ENCODE measurements at places on chromosomes 3 and 15.

DNA sequence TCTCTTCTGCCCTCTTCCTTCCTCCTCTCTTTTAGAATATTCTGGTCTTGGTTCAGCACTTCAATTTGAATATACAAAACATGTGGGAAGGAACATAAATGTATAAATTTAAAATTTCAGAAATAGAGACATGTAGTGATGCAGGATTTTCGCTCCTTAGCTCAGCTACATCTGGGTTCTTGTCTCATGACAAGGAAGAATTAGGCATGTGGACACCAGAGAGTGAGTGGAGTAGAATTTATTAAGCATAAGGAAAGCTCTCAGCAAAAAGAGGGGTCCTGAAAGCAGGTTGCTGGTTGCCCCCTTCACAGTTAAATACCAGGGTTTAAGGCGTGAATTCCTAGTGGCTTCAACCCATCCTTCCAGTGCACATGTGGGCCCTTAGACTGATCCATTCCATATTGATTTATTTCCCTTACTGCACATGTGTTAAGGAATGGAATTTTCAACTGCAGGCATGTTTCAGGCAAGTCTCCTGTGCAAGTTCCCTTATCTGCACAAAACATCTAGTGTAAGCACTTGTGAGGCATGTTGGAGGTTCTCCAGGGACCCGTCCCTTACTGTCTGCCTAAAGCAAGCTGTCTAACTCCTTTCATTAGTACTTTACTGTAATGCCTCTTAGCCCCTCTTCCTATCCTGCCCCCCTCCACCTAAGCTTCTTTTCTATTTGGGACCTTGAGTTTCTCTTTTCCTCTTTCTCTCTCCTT is 133.2 kb upstream of the STRIT1 start:
- no peak for DNase-seq

DNA sequence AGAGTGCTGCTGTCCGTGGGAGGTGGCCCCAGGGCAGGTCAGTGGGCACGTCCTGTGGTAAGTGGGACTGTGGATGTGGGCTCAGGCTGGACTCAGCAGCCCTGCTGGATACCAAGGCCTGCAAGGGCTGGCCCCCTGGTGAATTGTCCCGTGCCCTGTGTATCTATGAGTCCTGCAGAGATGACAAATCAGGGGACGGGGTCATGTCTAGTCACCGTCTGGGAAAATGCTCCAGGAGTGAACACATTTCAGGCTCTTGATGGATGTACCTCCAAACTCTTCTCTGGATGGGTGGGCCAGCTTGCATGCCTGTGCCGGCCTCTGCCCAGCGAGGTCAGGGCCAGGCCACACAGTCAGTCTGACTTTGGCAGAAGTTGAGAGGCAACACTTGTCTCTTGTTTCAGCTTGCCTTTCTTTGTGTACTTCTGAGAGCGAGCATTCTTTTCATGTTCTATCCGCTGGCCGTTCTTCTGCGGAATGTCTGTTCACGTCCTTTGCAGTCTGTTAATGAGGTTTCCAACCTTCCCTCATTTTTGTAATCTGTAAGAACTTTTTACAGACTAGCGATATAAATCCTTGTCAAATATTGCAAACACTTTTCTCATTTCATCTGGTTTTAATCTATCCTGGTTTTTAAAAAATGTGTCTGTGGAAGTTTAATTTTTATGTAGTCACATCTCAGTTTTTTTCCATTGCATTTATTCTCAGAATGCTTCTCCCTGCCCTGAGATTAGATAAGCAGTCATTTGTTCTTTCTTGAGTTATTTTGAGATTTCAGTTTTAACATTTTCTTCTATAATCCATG is 11.4 kb upstream of the STAB1 start:
- DNase-seq: no peak

DNA sequence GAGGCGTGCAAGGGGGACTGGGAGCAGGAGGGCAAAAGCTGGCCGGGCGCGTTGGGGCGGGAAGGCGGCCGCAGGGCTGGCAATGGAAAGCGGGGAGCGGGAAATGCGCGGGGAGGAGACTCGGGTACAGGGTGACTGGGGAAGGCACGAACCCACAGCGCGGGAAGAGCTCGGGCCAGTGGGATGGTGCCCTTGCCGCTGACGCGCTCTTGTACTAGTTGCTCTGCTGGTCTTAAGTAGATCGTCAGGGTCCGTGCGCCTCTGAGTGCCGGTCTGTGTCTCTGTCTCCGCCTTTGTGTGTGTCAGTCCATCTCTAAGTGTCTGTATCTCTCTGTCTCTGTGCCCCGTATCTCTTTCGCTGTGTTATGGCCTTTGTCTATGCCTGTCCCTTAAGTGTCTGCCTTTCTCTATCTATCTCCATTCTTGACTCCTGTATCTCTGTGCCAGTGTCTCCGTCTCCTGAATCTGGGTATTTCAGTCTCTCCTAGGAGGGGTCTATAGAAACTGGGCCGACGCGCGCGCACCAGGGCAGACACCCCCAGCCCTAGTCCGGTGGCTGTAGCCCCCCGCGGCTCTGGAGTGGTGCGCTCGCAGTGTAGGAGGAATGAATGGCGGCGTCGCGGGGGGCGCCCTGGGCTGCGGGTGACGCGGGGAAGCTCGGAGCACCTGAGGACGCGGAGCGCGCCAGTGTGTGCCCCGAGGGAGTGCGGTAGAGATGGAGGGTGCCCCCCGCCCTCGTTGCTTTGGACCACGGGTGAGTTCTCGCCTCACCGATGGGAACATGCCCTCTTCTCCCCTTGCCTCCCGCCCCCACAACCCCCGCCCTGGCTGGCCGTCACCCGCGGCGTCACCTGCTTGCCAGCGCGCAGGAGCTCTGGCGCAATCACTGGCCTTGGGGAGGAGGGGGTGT is 756 bp upstream of the CAMK2N2 start:
- no peak for DNase-seq

DNA sequence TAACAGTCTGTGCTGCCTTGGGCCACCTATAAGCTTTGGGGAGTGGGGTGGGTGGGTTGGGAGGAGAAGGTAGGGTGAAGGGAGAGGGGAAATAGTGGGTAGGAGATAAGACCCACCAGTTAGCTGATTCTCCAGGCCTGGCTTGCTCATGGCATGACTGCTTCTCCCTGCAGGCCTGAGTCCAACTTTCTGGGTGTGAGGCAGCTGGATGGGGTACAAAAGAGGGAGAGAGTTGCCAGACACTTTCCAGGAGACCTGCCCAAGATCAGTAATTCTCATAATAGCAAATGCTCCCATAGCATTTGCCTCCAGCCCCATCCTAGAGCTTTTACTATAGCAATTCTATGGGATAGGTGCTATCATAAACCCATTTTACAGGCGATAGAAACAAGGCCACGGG is 7.7 kb downstream of the CGNL1 start:
- no peak for DNase-seq

GRCh38 chr3:64257100-64257755 is 32.0 kb upstream of the PRICKLE2 start:
- DNase-seq: no peak

GRCh38 chr3:167709690-167710089 is 25.0 kb downstream of the PDCD10 start:
- DNase-seq: no peak

DNA sequence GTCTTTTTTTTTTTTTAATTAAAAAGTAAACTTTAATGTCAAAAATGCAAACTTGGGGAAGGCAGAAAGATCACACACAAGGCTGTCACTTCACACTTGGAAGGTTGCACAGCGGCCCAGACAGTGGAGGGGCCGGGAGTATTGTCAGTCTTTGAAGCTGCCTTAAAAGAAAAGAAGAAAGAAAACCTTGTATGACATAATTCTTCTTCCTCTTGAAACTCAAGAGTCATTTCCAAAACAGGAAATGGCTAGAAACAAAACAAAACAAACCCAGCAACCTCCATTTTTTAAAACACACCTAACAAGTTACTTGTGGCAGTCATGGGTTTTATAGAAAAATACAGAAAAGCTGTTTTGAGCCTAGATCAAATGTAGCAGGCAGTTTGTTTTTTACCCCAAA is 68.1 kb upstream of the MAGI1 start:
- DNase-seq: no peak

- no peak for DNase-seq
These were observed 2.0 kb upstream of the TOPBP1 start for GRCh38 chr3:133663569-133664313.

DNA sequence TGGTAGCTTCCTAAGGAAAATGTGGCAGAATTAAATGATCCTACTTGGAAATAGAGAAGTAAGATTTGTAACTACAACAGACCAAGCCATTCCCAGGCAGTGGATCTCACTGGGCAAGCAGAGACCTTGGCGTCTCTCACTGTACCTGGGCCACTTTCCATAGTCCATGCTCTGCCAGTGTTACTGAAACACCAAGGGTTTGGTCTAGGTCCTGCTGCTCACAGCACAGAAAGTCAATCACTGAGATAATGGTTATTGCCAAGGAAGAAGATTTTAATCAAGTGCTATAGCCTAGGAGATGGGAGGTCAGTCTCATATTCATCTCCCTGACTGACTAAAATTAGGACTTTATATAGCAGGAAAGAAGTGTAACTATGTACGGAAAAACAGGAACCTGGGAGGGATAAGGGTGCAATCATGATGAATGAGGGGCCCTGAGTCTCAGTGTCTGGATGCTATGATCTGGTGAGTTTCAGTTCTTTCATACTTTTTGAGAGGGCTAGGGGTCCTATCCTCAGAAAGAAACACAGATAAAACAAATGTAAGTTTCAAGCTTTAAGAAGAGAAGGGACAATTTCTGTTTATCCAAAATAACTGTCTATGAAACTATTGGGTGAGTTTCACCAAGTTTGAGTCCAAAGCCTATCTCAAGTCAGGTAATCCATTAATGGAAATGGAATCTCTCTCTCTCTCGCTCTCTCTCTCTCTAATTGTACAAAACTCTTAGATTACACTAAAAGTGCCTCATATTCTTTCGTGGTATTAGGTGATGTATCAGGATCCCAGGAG is 20.6 kb downstream of the GPR15 start:
- DNase-seq: no peak

GRCh38 chr3:105812194-105812586 is 56.6 kb downstream of the CBLB start:
- no peak for DNase-seq

GRCh38 chr3:168073842-168074605 is 21.7 kb downstream of the GOLIM4 start:
- no peak for DNase-seq

- DNase-seq: no peak
These were observed 95.3 kb downstream of the ITPR1 start for GRCh38 chr3:4588466-4588865.

GRCh38 chr3:129557548-129557894 is 14.5 kb downstream of the H1-8 start:
- no peak for DNase-seq

- no peak for DNase-seq
These were observed 257.9 kb upstream of the RBMS3 start for GRCh38 chr3:29022976-29023375.

- no peak for DNase-seq
These were observed 172.6 kb upstream of the CNTN3 start for GRCh38 chr3:74787011-74787410.

GRCh38 chr15:80179025-80179759 is 26.4 kb downstream of the FAH start:
- no peak for DNase-seq

GRCh38 chr3:139607257-139608107 is 67.9 kb upstream of the RBP1 start:
- DNase-seq: no peak

DNA sequence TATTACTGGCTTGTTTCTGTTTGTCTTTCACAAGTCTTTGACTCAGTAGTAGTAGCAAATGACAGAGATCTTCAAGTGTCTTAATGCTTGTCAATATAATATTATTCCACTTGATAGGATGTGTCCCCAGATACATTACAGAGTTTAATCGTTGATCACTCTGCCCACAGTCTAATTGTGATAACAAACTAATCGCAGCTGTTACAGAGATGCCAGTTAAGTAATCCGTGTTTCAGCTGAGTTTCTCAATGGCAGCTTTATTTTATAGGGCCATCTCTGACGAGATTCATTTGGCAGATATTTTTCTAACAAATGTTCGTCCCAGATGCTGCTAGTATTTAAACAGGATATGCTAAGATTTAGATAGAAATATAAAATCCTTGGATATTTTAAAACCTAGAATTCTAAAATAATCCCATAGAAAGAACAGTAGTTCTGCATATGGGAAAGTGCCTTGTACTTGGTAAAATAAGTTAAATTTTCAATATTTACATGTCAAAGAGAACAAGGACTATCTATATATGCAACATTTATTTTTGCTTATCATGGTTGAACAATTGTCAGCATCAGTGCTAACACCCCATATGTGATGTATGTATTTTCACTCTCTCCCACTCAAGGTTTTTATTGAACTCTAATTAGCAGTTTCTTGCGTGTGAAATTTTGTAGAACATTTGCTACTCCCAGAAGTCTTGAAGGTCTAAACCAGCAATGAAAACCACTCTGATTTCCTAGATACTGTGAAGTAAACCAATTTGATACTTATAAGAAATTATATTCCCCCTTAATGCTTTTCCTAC is 185.5 kb downstream of the MBNL1 start:
- DNase-seq: no peak

GRCh38 chr3:62749657-62750056 is 125.6 kb downstream of the CADPS start:
- DNase-seq: no peak

DNA sequence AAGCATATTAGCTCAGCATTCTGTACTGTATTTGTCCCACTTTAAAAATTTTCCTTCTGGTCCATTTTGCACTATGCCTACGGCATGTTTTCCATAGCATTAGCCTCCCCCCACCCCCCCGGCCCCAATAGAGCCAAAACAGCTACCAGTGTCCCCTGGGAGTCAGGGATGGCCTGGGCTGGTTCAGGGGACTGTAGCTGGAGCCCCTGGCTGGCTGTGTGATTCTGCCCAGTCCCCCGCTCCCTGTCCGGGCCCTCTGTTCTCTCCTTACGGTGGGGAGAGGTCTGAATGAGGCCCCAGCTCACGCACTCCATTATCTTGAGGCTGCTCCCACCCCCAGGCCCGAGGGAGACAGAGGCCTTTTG is 70.1 kb downstream of the KLF15 start:
- DNase-seq: no peak

- DNase-seq: no peak
These were observed 43.9 kb downstream of the SH3BP5 start for GRCh38 chr3:15288331-15289035.

DNA sequence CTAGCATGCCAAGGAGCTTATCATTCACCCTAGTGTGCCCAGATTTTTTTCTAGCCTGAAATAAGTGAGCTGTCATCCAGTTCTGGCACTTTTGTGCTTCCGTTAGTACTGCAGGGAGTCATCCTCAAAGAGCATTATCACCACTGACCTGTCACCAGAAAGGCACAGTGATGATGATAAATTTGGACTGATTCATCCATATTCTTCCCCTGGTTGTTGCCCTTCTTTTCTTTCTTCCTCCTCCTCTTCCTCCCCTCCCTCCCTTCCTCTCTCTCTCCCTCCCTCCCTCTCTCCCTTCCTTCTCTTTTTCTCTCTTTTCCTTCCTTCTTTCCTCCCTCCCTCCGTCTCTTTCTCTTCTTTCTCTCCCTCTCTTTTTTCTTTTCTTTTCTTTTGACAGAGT is 21.3 kb downstream of the SLC35G2 start:
- no peak for DNase-seq

- no peak for DNase-seq
These were observed 176.6 kb downstream of the KLHL25 start for GRCh38 chr15:85618228-85618505.

DNA sequence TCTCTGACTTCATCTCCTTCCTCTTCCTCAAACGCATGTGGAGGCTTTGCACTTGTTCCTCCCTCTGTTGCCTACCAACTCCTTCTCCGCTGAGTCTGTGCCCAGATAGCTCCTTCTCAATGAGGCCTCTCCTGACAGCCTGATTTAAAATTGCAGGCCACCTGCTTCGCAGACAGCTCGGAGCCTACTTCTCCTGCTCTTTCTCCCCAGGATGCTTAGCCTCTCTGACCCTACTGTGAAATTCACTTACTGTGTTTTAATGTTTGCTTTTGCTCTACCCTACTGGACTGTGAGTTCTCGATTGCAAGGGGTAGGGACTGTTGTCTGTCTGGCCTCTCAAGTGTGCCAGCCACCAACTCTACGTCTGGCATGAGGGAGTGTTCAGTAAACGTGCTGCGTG is 83.4 kb downstream of the EEFSEC start:
- no peak for DNase-seq

Data from cortex of kidney (tissue), 1 donor.